Fibroblast of the aortic adventitia (primary cell): ENCODE measurements at places on chromosomes 5 and 9.

DNA sequence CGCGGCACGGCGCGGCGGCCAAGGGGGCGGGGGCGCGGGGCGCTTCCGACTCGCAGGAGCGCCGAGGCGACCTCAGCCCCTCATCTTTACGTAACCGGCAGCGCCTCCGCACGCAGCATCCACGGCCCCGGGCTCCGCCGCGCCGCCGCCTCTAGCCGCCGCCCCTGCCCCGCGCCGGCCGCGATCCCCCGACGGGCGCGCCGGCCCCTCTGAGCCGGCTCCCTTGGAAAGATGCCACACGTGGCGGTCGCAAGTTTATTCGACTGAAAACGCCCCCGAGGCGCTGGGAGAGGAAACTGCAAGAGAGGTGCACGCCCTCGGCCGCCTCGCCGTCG lies 1.0 kb downstream of the KLF9 start:
- DNase-seq, result no peak

- no peak for DNase-seq
Measured at GRCh38 chr9:30713243-30713642, 1671.2 kb upstream of the ACO1 start.

DNA sequence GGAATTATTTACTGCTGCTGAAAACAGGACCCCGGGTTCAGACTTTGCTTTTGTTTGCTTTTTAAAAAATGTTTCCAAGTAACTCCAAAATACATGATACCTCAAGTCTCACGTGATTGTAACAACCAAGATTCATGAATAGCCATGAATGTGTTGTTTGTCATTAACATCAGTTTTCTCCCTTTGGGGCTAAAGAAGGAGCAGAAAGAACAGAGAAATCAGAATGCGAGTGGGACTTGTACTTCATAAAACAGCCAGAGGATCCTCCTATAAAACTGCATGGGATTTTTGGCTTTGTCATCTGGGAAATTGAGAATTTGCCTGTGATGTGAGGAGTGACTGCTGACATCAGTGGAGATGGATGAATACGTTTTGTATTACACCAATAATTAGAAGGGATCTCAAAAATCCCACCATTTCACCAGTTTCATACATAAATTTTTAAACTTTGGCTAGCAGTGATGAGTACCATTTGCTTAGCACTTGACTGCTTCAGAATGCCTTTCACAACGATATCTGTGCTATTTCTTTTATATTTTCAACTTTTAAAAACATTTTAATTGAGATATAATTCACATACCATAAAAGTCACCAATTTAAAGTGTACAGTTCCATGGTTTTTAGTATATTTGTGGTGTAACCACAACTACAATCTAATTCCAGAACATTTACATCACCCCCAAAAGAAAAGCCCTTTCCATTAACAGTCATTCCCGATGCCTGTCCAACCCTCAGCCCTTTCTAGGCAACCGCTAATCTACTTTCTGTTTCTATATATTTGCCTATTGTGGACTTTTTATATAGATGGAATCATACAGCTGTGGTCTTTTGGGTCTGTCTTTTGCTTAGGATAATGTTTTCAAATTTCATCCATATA lies 126.9 kb upstream of the ANKRD55 start:
- no peak for DNase-seq

DNA sequence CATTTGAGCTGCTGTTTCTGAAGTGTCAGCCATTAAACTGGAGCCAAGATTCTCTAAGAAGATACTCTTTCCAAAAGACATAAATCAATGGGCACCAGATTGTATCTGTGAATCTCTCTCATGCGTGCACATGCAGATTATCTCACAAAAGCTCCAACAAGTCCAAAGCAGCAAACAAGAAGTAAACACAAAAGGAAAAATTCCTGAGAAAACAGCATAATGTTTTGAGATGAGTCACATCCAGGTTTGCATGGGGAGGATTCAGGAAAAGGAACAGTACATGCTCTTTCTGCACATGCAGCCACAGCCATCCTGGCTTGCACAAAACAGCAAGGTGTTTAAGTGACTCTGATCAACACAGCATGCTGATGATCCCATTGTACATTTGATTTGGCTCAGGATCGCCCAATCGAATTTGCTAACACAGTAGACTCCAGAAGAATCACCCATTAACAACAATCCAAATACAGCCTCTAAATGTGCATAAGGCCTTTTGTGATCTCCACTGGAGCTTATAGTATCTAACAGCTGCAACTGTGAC lies 143.1 kb downstream of the ELAVL2 start:
- no peak for DNase-seq

DNA sequence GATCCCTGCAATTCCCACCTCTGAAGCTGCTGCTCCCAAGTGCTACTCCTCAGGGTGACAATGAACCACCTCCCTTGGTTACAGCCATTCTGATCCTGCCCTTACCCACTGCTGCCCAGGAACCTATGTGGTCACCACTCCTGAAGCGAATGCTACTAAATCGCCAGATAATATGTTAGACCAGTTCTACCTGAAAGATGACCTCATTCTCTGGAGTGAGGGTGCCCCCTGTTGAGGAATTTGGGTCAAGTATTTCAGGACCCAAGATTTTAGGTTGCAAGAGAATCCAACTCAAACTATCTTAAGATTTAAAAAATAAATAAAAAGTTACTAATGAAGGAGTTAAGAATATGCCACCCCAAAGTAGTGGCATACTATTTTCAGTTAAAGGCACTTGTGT lies 5.8 kb upstream of the SNAPC3 start:
- peak; percentile 68 for DNase-seq

DNA sequence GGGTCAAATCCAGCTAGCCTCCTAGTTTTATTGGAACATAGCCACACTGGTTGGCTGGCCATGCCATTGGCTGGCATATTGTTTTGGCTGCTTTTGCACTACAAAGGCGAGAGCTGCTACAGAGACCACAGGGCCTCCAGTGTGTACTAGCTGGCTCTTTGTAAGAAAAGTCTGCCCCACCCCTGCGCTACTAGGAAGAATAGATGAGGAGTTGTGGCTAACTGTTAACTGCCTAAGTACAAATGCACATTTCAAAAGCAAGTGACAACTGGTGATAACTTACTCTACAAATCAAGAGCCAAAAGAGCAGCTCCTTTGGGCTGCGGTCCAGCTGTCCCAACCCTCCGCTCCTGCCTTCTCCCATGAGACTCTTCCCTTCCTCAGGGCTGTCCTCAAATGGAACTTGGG lies 63.9 kb downstream of the SERINC5 start:
- no peak for DNase-seq

DNA sequence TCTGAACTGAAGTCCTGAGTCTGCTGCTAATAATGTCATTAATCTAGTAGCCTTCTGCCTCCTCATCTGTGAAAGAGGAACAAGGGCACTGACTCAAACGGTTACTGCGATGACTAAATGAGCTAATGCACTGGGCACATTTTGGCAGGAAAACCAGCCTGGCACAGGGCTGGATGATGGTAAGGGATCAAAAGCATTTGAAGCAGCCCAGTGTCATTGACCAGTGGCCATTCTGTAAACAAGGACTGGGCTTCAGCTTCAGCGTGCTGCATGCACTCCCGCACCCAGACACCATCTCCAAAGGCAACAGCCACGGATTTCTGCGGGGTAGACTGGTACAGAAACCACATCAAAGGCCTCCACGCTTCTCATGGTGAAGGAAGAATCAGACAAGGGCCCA lies 8.0 kb downstream of the GCNT4 start:
- no peak for DNase-seq

DNA sequence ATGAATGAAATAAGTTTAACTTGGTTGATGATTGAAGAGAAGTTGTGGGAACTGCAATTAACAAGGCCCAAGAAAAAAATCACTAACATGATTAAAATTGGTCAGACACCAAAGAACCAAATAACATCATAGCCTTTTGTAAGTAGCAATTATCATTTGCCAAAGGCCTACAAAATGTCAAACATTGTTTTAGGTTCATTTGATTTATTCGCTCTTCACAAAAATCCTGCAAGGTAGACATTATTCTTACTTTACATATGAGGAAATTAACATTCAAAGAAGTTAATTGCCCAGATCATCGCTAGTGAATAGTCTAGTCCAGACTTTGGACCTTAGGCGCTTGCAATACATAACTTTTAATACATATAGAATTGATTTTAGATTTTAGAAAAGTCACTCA lies 2.6 kb downstream of the POLK start:
- DNase-seq, result no peak

- DNase-seq, result no peak
Measured at GRCh38 chr5:143024228-143024920, 254.2 kb downstream of the ARHGAP26 start.

GRCh38 chr5:108747111-108747773 lies 455 bp upstream of the FER start:
- no peak for DNase-seq

GRCh38 chr9:129923589-129923988 lies 88.3 kb downstream of the USP20 start:
- no peak for DNase-seq

DNA sequence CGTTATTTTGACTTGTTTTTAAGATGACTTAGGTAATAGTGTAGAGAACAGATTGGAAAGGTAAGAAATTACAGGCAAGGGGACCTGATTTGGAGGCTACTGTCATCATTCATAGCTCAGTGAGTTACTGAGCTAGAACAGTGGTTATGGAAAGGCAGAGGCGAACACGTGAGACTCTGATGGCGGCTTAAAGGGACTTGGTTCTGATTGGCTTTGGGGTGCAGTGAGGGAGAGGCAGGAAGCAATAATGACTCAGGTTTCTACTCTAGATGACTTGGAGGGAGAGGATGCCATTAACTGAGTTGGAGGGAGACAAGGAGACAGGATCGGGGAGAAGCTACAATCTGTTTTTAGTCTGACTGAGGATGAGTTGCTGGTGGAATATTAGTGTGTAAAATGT lies 3.0 kb downstream of the F2RL2 start:
- DNase-seq, result no peak

DNA sequence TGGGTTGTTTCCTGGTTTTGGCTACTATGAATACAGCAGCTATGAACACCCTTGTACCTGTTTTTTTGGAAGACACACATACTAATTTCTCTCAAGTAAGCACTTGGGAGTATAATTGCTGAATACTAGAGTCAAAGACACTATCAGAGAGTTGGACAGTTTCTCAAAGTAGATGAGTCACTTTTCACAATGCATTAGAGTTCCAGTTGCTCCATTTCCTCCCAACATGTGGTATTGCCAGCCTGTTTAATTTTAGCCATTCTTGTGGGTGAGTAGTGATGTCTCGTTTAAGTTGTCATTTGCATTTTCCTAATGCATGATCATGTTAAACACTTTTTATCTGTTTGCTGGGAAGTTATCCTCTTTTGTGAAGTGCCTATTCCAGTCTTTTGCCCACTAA lies 81.6 kb upstream of the GDNF start:
- DNase-seq, result peak; percentile 4

DNA sequence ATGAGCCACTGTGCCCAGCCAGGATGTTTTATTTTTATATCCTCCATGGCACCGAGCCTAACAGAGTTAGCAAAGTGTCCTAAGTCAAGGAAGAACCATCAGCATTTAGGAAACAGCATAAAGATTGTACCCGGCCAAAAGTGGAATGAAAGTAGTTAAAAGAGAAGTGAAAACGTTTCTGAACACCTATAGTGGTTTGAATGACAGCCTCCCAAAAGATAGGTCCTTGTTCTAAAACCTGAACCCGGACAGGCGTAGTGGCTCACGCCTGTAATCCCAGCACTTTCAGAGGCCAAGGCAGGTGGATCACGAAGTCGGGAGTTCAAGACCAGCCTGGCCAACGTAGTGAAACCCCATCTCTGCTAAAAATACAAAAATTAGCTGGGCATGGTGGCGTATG lies 37.4 kb downstream of the ZFAND5 start:
- no peak for DNase-seq

DNA sequence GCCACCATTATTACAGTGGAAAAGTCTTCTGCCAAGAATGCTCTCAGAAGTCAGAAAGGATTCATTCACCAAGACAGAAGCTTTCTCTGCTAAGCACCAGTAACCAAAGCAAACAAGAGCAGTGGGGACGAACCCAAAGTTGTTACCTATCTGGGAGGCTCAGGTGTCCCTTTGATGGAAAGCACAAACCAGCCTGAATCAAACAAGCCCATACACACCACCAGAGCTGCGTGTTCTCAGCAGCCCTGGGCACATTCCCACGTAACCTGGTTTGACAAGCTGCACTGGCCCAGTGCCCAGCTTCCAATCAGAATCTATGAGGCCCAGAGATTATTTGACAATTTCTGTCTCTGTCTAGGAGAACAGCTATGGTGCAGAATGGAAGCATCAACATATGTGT lies 252.6 kb downstream of the ACTL7B start:
- no peak for DNase-seq

GRCh38 chr5:101783241-101784013 lies 512.7 kb downstream of the SLCO4C1 start:
- no peak for DNase-seq

DNA sequence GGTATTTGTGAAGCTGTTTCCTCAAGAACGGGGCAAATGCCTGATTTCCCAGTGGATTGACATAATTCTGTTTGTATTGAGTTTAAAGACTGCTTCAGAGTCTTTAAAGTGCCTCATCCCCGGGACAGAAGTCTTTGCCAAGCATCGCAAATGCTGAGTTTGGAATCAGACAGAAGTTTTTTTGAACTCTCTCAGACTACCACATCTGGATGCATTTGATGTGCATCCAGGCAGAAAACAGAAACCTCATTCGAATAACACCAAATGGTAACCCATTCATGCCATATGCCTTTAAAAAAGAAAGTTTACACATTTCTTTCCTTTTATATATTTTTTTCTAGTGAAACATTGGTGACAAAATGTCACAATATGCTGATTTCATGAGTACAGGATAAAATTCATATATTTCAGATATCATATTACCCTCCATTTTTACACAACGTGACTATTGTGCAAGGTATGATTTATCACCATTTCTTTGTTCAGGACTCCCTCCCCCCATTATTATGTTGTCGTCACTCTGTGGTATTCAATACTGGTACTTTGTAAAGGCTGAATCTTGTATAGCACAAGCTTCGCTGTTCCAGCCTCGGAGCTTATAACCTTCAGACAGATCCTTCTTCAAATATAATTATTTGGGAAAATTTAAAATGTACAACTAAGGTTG lies 91.1 kb downstream of the ZNF608 start:
- peak; percentile 51 for DNase-seq

GRCh38 chr5:124962735-124963134 lies 216.3 kb upstream of the ZNF608 start:
- DNase-seq, result no peak

GRCh38 chr5:18699681-18700080 lies 1065.4 kb downstream of the TAF11L14 start:
- no peak for DNase-seq

DNA sequence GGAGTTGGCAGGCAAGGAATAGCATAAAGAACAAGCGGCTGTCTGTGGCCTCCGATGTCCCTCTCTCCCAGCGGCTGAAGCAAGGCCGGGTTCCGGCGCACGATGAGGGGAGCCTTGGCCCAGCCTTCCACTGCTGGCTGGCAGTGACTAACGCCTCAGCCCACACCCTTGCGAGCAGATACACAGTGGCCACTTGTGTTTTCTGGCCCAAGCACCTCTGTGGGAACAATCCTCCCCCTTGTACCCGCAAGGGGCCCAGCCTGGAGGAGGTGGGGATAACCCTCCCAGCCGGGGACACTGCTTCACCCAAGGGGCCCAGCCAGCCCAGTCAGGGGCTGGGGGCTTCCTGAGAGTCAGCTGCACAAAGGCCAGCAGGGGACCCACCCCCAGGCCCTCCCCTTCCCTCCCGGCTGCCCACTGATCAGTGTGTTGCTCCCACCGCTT lies 23.2 kb downstream of the STK10 start:
- peak; percentile 37 for DNase-seq
